GM03348 (cell line): ENCODE measurements at places on chromosomes 4 and X.

- DNase-seq, result no peak
Observed at GRCh38 chr4:119068529-119068962, 67.1 kb upstream of the MYOZ2 start.

DNA sequence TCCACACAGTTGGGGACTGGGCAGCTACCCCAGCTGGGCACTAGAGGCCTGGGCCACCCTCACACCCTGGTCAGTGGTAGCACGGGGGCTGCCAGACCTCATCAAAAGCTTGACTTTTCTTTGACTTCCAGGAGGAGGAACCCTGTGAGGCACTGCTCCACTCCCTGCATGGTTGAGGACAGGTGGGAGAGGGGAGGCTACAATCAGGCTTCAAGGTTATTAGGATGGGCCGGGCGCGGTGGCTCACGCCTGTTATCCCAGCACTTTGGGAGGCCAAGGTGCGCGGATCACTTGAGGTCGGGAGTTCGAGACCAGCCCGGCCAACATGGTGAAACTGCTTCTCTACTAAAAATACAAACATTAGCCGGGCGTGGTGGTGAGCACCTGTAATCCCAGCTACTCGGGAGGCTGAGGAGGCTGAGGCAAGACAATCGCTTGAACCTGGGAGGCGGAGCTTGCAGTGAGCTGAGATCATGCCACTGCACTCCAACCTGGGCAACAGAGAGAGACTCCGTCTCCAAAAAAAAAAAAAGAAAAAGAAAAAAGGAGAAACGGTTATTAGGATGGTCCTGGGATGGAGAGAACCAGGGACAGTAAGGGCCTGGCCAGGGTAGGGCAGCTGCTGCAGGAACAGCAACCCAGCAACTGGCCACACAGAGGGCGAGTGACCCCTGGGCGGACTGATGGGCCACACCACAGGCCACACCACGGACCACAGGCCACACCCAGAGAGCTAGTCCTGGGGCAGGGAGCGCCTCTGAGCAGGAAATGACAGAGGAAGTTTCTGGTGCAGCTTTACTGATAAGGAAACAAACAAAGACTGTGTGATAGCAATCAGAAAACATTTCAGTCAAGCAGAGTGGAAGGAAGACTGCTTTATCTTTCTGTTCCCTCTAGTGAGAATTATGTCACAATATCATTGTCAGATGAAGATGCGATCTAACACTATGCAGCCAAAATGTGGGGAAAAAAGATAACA, 20.5 kb upstream of the OPN1LW start:
- no peak for DNase-seq

- DNase-seq, result no peak
Observed at GRCh38 chr4:39304651-39305050, 61.5 kb downstream of the RFC1 start.

DNA sequence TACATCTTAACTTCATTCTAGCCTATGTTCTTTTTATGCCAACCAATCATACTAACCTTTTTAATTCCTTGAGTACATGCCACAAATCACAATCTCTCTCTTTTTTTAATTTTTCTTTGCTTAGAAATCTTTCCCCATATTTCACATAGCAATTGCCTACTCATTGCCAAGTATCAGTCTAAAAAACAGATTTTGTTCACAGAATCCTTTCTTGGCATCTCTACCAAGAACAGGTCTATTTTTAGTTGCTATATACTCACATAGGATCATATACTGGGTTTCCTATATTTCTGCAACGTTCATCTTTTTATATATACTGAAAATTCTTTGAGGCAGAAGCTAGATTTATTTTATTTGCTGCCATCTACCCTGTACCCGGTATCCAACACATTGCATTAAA, 292.1 kb downstream of the GASK1B start:
- DNase-seq, result no peak

GRCh38 chr4:158938220-158939044, 164.4 kb upstream of the RAPGEF2 start:
- peak; percentile 22 for DNase-seq

- DNase-seq, result peak; percentile 60
Observed at GRCh38 chr4:54840992-54841768, 183.4 kb downstream of the KIT start.

GRCh38 chr4:21469438-21470300, 478.9 kb downstream of the KCNIP4 start:
- peak; percentile 45 for DNase-seq

DNA sequence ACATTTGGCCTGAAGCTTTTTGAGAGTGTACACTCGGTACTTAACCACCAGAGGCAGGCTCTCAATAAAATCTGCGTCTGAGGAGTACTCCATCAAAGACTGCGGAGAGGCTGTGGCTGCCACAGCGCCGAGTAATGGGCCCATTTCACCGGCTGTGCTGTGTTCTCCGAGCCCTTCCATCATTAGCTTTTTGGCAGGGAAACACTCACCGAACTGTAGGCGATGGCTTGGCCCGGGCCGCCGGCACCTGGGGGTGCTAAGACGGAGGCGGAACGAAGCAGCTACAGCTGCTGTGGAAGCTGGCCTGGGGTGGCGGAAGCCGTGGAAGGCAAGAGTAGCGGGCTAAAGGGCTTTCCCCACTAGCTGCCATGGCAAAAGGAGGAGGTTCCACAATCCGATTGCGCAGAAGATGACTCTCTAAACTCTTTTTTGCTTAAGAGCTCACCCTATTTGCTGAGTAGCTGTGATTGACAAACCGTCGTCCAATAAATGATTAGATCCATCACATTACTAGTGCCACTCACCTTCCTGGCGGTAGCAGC, 48.5 kb upstream of the PABPC1L2A start:
- DNase-seq, result peak; percentile 5

- DNase-seq, result no peak
Observed at GRCh38 chr4:138452826-138453225, 210.7 kb upstream of the SLC7A11 start.

DNA sequence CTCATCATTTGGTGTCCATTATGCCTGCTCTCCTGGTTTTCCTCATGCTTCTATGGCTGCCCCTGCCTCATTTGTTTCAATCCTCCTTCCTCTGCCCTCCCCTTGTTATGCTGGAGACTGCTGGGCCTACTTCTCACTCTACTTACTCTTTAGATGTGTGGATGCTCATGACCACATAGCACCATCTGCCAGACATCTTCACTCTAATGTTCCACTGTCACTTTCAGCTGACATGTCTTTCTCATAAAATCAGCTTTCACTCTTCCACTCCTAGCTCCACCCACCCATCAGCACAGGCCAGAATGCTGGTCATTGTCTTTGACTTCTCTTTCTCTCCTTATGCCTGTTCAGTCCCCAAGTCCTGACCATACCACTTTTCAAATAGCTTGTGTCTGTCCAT, 86.8 kb downstream of the REPS2 start:
- DNase-seq, result no peak
